ENCODE measurements at places on chromosomes 7 and 10.

- no peak for DNase-seq
These were observed 772 bp upstream of the ZSCAN25 start for GRCh38 chr7:99615989-99616358.

DNA sequence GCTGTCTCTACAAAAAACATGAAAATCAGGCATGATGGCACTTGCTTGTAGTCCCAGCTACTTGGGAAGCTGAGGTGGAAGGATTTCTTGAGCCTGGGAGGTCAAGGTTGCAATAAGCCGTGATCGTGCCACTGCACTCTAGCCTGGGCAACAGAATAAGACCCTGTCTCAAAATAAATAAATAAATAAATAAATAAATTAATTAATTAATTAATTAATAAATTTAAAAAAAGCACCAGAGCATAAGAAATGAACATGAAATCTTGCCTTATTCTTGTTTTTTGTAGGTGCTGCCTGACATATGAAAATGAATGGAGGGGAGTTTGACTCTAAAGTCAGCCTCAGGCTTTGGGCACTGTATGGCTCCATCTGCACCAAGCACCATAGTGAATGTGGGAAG lies 69.9 kb downstream of the GATA3 start:
- DNase-seq: no peak

DNA sequence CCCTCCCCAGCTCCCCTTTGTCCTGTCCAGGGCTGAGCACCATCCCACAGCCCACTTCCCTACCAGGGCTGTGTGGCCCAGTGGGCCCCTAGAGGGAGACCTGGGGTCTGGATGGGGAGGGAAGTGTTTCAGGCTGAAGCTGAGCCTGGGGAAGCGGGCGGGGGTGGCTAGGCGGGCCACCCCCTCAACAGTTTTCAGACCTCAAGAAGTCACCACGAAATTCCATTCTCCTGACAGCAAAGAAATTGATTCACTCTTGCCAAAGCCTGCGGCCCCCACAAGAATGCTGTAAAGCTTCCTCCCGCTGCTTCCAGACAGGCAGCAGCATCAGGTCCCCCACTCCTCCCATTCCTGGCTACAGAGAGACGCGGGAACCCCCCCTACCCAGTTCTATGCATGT lies 2.5 kb upstream of the LFNG start:
- DNase-seq: no peak

GRCh38 chr10:103042908-103043307 lies 124.8 kb downstream of the CNNM2 start:
- DNase-seq: no peak

- no peak for DNase-seq
These were observed 9.5 kb downstream of the SLC13A1 start for GRCh38 chr7:123190109-123190831.

GRCh38 chr7:148835854-148836253 lies 48.2 kb downstream of the EZH2 start:
- no peak for DNase-seq
